Spinal cord (tissue), 10 donors: ENCODE measurements at places on chromosomes 3 and 15.

DNA sequence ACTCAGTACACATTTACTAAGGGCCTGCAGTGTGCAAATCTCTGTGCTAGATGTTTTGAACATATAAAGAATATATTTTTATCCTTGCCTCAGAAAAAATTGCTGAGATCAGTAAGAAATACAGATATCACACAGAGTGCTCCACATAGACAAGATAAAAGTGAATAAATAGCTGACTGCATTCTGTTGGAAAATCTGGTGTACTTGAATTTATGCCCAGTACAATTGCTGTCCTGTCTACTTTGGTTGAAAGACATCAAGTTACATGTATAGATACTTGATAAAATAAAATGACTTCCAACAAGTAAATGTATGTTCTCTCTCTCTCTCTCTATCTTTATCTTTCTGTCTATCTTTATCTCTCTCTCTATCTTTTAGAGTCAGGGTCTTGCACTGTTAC lies 381.2 kb upstream of the CBLB start:
- DNase-seq: no peak
- no peak overlapping the region for H3K4me3 ChIP-seq
- no peaks in the 10 kb centered on the region for H3K4me1 ChIP-seq

DNA sequence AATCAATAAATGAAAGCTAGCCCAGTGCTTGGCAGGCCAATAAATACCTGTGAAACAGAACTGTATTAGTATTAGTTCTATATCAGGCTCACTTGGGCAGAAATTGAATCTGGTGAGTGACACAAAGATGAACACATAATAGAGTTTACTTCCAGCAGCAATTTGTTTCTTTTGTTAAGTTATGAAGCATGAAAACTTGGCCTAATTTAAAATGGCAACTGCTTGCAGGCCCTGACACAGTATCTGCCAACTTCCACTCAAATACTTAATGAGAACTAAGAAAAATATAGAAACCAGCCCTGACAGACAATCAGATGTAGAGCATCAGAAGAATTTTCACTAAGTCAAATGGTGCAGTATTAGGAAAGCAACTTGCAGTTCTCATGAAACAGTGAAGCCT lies 37.6 kb upstream of the LRIG1 start:
- no peaks in the 10 kb centered on the region for H3K27me3 ChIP-seq
- no peak overlapping the region for H3K4me3 ChIP-seq
- peak overlapping the region; percentile 47 for H3K27ac ChIP-seq
- DNase-seq: peak; percentile 9

DNA sequence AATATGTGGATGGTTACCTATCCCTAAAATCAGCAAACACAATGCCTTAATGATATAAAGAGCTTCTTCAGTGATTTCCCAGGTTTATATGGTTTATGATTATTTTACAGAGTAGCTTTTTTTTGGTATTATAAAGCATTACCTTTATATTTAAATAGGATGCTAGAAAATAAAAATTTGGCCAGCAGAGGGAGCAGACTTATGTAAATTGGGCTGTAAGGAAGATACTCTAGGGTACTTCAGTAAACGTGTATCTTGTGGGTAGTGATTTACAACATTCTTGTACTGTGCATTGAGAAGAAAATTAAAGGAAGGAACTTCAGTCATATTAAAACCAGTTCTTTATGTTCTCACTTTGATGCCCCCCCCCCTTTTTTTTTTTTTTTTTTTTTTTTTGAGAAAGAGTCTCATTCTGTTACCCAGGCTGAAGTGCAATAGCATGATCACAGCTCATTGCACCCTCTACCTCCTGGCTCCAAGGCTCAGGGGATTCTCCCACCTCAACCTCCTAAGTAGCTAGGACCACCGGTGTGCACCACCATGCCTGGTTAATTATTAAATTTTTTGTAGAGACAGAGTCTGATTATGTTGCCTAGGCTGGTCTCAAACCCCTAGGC lies 167.9 kb downstream of the BBX start:
- H3K27me3 ChIP-seq: no peaks in the 10 kb centered on the region
- H3K4me3 ChIP-seq: no peak overlapping the region
- H3K27ac ChIP-seq: no peak overlapping the region
- no peak for DNase-seq
- H3K4me1 ChIP-seq: no peaks in the 10 kb centered on the region

- H3K36me3 ChIP-seq: no peaks in the 10 kb centered on the region
- H3K4me1 ChIP-seq: peaks cover 1% of the 10 kb centered on the region
- H3K27me3 ChIP-seq: no peaks in the 10 kb centered on the region
- H3K27ac ChIP-seq: no peak overlapping the region
- no peak overlapping the region for H3K4me3 ChIP-seq
- no peak for DNase-seq
Observed at GRCh38 chr15:52005748-52006701, 13.0 kb upstream of the MAPK6 start.

GRCh38 chr3:97992547-97993173 lies 20.4 kb upstream of the RIOX2 start:
- no peak overlapping the region for H3K4me3 ChIP-seq
- no peaks in the 10 kb centered on the region for H3K36me3 ChIP-seq
- no peak for DNase-seq

DNA sequence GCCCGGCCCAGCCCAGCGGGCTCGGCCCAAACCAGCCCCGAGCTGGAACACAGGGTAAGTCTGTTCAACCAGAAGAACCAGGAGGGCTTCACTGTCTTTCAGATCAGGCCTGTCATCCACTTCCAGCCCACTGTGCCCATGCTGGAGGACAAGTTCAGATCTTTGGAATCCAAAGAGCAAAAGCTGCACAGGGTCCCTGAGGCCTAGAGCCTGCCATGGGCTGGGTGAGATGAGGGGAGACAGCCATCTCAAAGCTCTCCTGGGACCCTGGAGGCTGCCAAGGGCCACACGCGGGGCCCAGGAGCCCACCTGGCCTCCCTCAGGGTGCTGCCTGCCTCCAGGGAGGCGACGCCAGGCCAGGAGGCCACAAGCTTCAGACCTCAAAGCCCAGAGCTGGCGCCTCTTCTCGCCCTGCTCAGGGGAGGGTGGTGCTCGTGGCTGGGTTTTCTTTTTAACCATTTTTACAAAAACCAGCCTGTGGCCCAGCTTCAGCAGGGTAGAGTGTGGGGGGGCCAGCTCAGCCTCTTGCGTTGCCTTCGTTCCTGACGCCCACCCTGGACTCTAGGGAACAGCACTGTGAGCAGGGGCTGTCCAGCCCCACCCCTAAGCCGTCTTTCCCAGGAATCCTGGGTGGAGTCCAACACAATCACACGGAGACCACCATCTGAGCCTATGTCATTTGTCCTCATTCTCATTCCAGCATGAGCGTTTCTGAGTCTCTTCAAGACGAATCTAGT lies 107.0 kb downstream of the ETFA start:
- no peak overlapping the region for H3K27ac ChIP-seq
- H3K36me3 ChIP-seq: peaks cover 48% of the 10 kb centered on the region
- DNase-seq: no peak
- H3K4me3 ChIP-seq: no peak overlapping the region

DNA sequence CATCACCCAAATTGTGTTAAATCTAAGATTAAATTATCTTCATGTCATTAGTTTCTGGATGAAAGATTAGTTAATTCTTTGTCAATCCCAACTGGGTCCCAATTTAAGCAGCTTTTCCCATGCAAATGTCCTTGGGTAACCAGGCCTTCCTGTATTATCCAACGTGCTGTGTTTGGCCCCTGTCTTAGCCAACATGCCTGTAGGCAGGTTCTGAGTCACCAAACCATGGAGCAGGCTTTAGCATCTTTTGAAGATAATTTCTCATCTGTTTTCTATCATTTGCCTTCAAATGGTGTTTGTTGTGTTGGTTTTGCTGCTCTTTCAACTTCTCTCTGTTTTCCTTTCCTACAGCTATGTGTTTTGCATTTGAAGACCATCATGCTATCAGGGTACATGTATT lies 216.2 kb downstream of the ITPR1 start:
- DNase-seq: no peak
- H3K27me3 ChIP-seq: no peaks in the 10 kb centered on the region
- no peaks in the 10 kb centered on the region for H3K36me3 ChIP-seq
- H3K4me3 ChIP-seq: no peak overlapping the region
- peaks cover 4% of the 10 kb centered on the region for H3K4me1 ChIP-seq

DNA sequence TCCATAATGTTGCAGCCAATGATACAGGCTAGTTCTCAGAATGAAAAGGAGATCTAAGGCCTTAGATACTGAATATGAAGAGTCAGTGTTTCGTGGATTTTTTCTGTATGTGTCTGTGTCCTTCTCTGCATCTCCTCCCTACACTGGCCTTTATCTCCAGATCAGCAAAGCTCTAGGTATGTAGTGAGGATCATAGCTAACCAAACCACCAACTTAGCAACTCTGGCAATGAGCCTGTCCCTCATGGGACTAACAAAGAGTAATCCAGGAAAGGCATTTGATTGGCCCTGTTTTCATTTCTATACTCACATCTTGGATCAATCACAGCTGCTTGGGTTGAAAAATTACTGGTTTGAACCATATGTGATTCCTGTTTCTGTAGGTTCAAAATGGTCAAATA lies 18.6 kb upstream of the CNTN3 start:
- no peaks in the 10 kb centered on the region for H3K36me3 ChIP-seq
- DNase-seq: no peak

GRCh38 chr3:138060792-138061191 lies 50.8 kb downstream of the CLDN18 start:
- no peak for DNase-seq
- H3K36me3 ChIP-seq: peaks cover 29% of the 10 kb centered on the region
- no peaks in the 10 kb centered on the region for H3K27me3 ChIP-seq
- H3K27ac ChIP-seq: no peak overlapping the region
